Stimulated activated CD4-positive, alpha-beta T cell treated with anti-CD3 and anti-CD28 coated beads, Interleukin-4, amount 100 ng/mL, for 48 hours (primary cell): ENCODE measurements at places on chromosomes 16 and 17.

- no peak for DNase-seq
Measured at GRCh38 chr16:85613604-85614337, 649 bp downstream of the GSE1 start.

- DNase-seq, result no peak
Measured at GRCh38 chr16:66229651-66230050, 136.8 kb upstream of the CDH5 start.

DNA sequence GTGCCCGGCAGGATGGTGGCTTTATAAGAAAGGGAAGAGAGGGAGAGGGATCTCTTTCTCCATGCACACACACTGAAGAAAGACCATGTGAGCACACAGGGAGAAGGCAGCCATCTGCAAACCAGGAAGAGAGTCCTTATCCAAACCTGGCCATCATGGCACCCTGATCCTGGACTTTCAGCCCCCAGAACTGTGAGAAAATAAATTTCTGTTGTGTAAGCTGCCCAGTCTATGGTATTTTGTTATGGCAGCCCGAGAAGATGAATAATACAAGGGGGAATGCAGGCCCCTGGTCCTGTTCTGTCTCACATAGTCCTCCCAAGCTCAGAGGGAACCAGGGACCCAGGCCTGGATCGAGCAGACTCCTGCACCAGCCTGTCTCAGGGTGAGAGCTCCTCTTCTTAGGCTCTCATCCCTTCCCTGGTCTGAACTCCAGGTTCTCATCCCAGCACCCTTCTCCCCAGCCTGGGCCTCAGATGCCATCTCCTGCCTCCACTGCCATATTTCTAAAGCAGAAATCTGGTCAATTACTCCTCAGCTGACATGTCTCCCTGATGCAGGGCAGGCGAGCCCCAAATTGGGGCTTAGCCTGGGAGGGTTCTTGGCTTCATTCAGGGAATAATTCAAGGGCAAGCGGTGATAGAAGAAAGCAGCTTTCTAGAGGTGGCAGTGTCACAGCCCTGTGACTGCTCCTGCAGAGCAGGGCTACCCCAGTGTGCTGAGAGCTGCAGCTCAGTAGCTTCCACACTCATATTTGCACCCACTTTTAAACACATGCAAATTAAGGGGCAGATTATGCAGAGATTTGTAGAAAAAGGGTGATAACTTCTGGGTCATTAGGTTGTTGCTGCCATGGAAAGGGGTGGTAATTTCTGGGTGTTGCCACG, 28.8 kb downstream of the IGFBP4 start:
- DNase-seq, result no peak

- DNase-seq, result no peak
Measured at GRCh38 chr16:83533193-83533592, 274.6 kb upstream of the HSBP1 start.

GRCh38 chr17:73430848-73431247, 119.0 kb upstream of the CDC42EP4 start:
- DNase-seq, result no peak

DNA sequence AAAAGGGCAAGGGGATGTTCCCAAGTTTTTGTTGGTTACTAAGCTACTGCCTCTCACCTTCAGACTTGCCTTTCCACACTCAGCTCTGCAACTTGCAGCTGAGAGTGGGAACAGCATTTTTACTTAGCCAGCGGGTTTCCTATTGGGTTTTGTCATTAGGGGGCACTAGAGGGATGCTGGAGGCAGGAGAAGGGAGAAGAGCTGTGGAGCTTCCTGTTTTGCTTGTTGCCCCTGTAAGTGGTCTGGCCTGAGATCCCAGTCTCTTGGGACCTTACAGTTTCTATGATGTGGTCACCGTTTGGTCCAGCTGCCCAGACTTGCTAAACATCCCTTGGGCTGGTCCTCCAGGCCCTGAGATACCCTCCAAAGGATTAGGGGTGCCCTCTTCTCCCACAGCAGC, 209.6 kb upstream of the NLRP1 start:
- no peak for DNase-seq
